ENCODE measurements at places on chromosomes 1 and 21. TPM values are rescaled to one million over a fixed set of nuclear protein-coding genes. Genes with fewer than 3 reads are reported as not detected.

The USH2A gene
- not detected for polyA plus RNA-seq

The ZNF683 gene
- polyA plus RNA-seq: 0.46 TPM

The FAM131C gene
- polyA plus RNA-seq: not detected

The GSTM5 gene
- 0.07 TPM for polyA plus RNA-seq

The WNT3A gene
- polyA plus RNA-seq: 0.03 TPM

The HAO2 gene
- not detected for polyA plus RNA-seq

The CELA2A gene
- not detected for polyA plus RNA-seq

The MIER1 gene
- polyA plus RNA-seq: 14.1 TPM

The SPRR2F gene
- polyA plus RNA-seq: not detected

The KRTAP21-2 gene
- not detected for polyA plus RNA-seq

DNA sequence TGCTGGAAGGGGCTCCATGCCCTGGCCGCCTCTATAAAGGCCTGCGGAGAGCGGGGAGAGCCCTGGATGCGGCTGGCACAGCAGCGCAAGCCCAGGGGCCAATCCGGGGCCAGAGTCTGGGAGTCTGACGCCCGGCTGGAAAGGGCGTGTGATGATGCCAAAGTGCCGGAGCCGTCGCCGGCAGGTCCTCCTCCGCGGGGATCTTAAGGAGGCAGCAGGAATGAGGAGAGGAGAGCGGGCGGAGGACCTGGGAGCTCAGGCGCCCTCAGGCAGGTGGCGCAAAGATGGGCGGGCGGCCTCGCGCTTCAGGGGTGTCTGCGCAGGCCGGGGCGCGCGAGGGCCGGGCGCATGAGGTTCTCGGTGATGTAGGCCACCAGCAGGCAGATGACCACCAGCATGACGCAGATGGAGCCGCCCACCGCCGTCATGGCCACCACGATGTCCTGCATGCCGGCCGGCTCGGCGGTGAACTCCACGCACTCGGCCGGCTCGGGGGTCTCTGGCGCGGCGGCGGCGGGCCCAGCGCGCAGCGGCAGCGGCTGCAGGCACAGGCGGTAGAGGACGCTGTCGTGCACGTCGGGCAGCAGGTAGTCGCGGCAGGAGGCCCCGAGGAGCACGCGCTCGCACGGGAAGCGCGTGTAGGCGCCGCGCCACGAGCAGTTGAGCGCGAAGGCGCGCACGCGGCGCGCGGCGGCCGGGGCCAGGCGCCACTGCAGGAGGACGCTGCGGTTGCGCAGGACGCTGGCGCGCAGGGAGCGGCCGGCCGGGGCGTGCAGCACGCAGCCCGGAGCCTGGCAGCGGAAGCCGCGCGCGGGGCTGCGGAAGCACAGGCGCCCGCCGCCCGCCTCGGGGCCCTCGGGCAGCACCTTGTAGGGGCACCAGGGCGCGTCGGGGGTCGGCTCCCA lies 653 bp downstream of the FNDC10 start:
- H3K27ac ChIP-seq: no peak overlapping the region
- peaks cover 32% of the 10 kb centered on the region for H3K27me3 ChIP-seq
- H3K4me3 ChIP-seq: no peak overlapping the region
- H3K4me1 ChIP-seq: peaks cover 35% of the 10 kb centered on the region
- DNase-seq: peak; percentile 62

- no peaks in the 10 kb centered on the region for H3K27me3 ChIP-seq
- peaks cover 31% of the 10 kb centered on the region for H3K36me3 ChIP-seq
- H3K27ac ChIP-seq: no peak overlapping the region
These were observed 26.2 kb downstream of the VPS26C start for GRCh38 chr21:37240978-37241377.

- H3K27ac ChIP-seq: no peak overlapping the region
- no peaks in the 10 kb centered on the region for H3K36me3 ChIP-seq
- peaks cover 4% of the 10 kb centered on the region for H3K4me1 ChIP-seq
- DNase-seq: peak; percentile 16
- H3K27me3 ChIP-seq: no peaks in the 10 kb centered on the region
These were observed 651.9 kb downstream of the MRPL39 start for GRCh38 chr21:24955275-24955961.

- H3K4me1 ChIP-seq: no peaks in the 10 kb centered on the region
- H3K4me3 ChIP-seq: no peak overlapping the region
- H3K27ac ChIP-seq: no peak overlapping the region
- DNase-seq: no peak
These were observed 44.9 kb downstream of the COL18A1 start for GRCh38 chr21:45449658-45450422.

GRCh38 chr1:51752073-51752948 lies 126.2 kb downstream of the NRDC start:
- H3K4me1 ChIP-seq: no peaks in the 10 kb centered on the region
- DNase-seq: no peak
- H3K4me3 ChIP-seq: no peak overlapping the region
- no peak overlapping the region for H3K27ac ChIP-seq
- no peaks in the 10 kb centered on the region for H3K27me3 ChIP-seq

DNA sequence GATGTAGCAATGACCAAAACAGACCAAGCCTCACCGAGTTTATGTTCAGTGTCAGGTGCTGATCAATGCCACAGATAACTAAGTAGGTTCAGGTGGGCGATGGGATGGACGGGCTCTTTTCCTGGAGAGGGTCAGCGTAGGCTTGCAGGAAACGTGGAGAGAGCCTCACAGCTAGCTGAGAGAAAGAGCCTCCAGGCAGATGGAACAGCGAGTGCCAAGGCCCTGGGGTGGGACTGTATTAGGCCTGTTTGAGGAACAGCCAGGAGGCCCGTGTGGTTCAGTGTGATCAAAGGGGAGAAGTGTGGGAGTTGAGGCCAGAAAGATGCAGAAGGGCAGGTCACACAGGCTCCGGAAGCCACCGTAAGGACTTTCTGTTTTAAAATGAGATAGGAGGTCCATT lies 7.3 kb upstream of the UTS2 start:
- H3K36me3 ChIP-seq: no peaks in the 10 kb centered on the region
- no peaks in the 10 kb centered on the region for H3K4me1 ChIP-seq
- no peaks in the 10 kb centered on the region for H3K27me3 ChIP-seq
- no peak overlapping the region for H3K4me3 ChIP-seq

- no peaks in the 10 kb centered on the region for H3K36me3 ChIP-seq
- H3K4me1 ChIP-seq: no peaks in the 10 kb centered on the region
- H3K4me3 ChIP-seq: no peak overlapping the region
- peak; percentile 49 for DNase-seq
- H3K27me3 ChIP-seq: peaks cover 24% of the 10 kb centered on the region
These were observed 241.0 kb downstream of the KCNJ6 start for GRCh38 chr21:37675202-37675801.

- no peaks in the 10 kb centered on the region for H3K27me3 ChIP-seq
- DNase-seq: no peak
- no peak overlapping the region for H3K27ac ChIP-seq
- H3K4me3 ChIP-seq: no peak overlapping the region
- no peaks in the 10 kb centered on the region for H3K36me3 ChIP-seq
- no peaks in the 10 kb centered on the region for H3K4me1 ChIP-seq
These were observed 138.8 kb downstream of the NTPCR start for GRCh38 chr1:233089251-233089650.

DNA sequence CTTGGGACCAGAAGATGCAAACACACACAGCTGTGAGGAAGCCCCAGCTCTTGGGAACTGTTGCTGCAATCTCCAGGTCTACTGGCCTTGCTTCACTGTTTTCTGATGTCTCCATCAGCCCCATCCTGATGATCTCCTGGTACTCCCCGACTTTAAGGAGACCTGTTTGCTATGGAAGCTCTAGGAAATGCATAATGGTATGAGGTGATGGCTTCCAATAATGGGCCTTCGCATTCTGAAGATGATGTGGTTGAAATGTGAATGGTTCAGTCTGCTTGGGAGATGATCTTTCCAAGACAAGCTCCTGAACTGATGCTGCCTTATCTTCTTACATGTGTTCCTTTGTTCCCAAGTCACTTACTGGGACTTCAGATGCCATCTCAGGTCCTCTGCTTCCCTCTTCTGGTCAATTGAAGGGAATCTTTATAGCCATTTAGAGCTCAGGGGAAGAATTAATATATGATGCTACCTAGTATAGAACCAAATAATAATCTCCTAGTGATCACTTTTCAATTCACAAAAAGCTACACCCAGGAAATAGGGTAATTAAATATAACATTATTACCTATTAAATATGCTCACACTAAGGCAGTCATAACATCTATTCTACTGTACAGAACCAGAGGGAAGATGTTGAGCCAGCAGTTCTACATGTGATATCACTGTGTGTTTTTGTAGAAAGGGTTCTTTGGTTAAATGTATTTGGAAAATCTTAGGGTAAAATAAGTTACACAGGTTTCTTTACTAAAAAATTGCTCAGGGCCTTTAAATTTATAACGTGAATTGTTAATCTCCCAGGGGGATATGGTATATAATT lies 73.9 kb upstream of the VTCN1 start:
- no peak overlapping the region for H3K27ac ChIP-seq
- no peak overlapping the region for H3K4me3 ChIP-seq
- H3K4me1 ChIP-seq: no peaks in the 10 kb centered on the region
- H3K27me3 ChIP-seq: peaks cover 2% of the 10 kb centered on the region

- no peaks in the 10 kb centered on the region for H3K4me1 ChIP-seq
- no peaks in the 10 kb centered on the region for H3K27me3 ChIP-seq
- no peak overlapping the region for H3K27ac ChIP-seq
- no peak overlapping the region for H3K4me3 ChIP-seq
These were observed 21.8 kb downstream of the C1orf21 start for GRCh38 chr1:184408580-184408979.

DNA sequence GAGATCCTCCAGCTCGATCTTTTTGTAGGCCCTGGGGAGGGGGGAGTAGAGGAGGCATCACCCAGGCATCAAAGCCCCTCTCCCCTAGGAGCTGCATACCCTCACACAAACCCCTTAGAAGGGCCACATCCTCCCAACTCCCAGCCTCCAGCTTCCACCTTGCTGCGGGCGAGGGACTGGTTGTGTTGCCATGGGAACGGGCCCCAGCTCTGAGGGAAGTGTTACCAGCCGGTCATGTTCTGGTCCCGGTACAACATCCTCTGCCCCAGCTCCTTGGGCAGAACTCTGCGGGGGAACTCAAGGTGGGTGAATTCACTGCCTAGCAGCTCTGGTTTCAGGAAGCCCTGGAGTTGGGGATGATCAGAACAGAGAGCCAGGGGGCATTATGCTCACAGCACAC lies 4.1 kb downstream of the PPM1J start:
- DNase-seq: no peak
- H3K27ac ChIP-seq: no peak overlapping the region
- no peaks in the 10 kb centered on the region for H3K27me3 ChIP-seq
- H3K36me3 ChIP-seq: no peaks in the 10 kb centered on the region
- peaks cover 40% of the 10 kb centered on the region for H3K4me1 ChIP-seq

GRCh38 chr1:184299406-184299790 lies 87.4 kb upstream of the C1orf21 start:
- no peaks in the 10 kb centered on the region for H3K36me3 ChIP-seq
- no peaks in the 10 kb centered on the region for H3K4me1 ChIP-seq
- no peak for DNase-seq
- H3K27ac ChIP-seq: no peak overlapping the region
- H3K27me3 ChIP-seq: no peaks in the 10 kb centered on the region

DNA sequence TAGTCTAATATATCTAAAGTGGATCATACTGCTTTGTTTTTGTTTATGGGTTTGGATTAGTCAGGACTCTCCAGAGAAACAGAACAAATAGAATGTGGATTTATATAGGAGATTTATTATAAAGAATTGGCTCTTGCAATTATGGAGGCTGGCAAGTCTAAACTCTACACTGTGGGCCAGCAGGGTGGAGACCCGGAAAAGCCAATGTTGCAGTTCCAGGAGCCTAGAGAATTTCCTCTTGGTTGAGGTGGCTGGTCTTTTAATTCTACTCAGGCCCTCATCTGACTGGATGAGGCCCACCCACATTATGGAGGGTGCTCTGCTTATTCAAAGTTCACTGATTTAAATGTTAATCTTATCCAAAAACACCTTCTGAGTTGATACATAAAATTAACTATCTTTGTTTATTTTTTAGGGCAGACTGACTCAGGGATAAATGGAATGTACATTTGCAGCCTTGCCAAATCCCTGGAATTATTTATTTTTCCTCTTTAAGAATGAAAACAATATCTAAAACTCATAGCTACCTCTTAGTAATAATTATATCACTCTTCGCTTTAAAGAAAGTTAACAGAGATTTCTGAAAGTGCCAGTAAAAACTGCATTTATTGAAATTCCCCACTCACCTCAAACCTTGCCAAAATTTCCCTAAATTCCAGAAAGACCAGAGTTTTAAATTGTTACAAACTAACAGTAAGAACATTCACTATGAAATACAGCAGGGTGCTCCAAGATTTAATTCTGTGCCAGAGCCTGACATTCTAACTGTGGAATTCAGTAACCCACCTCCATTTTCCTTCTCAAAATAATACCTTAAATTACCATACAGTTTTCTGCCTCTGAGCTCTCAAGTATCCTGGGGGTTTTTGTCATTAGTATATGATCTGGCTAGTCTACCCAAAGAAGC lies 36.6 kb upstream of the SSX2IP start:
- no peak overlapping the region for H3K4me3 ChIP-seq
- no peaks in the 10 kb centered on the region for H3K4me1 ChIP-seq
- no peak overlapping the region for H3K27ac ChIP-seq
- no peak for DNase-seq
- H3K27me3 ChIP-seq: peaks cover 6% of the 10 kb centered on the region
